ENCODE measurements at places on chromosomes 11 and 22. TPM values are rescaled to one million over a fixed set of nuclear protein-coding genes. Genes with fewer than 3 reads are reported as not detected.

Gene CNTF
- 0.47 TPM for total RNA-seq

- no peak for DNase-seq
These were observed 147.6 kb downstream of the FBXO7 start for GRCh38 chr22:32622004-32622743.

Gene KRTAP5-7
- total RNA-seq = not detected

- no peak for DNase-seq
These were observed 5.4 kb upstream of the ELFN2 start for GRCh38 chr22:37432708-37433054.

Gene DMC1
- 1.6 TPM for total RNA-seq

Gene ARHGAP20
- total RNA-seq = 6.4 TPM

GRCh38 chr11:20457001-20457799 lies 69.7 kb downstream of the PRMT3 start:
- DNase-seq = no peak

DNA sequence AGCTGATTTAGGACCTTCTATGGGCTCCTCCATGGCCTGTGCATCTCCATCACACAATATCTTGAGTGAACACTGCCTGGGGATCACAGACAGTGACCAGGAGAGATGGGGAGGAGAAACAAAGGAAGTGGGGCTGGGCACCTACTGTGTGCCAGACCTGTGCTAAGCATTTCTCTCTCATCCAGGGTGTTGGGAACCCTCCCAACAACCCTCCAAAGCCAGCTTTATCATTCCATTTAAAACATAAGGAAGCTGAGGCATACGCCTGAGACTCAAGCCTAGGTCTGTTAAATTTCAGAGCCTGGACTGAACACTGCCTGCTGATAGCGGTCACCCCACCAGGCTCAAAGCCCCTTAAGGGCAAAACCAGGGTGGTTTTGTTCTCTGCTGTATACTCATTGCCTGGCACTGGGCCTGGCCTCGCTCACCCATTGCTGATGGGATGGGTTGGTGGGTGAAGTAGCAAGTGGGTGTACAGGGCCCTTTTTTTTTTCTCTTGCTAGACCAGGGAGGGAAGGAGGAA lies 130.1 kb downstream of the MN1 start:
- DNase-seq = no peak

- DNase-seq = no peak
These were observed 534.8 kb downstream of the BRD1 start for GRCh38 chr22:49292909-49293308.

DNA sequence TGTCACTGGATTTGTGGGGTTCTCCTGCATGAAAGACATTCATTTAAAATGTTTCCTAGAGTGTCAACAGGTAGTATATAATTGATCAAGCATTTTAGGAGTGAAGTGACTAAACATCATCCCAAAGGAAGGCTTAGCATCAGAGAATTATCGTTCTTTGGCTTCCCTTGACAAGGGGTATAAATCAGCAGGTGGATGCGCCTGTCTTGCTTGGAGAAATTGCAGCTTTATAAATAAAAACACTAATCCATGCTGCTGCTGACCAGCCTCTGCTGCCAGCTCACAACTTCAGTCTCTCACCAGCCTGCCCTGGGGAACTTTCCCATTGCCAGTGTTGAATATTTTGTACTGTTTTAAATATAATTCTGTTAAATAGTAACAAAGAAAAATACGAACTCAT lies 1184.7 kb upstream of the TENM4 start:
- DNase-seq = no peak

- no peak for DNase-seq
These were observed 6.7 kb downstream of the USP2 start for GRCh38 chr11:119374632-119375336.
